Nucleus accumbens (tissue), 56 donors: ENCODE measurements at places on chromosomes 6 and 20.

DNA sequence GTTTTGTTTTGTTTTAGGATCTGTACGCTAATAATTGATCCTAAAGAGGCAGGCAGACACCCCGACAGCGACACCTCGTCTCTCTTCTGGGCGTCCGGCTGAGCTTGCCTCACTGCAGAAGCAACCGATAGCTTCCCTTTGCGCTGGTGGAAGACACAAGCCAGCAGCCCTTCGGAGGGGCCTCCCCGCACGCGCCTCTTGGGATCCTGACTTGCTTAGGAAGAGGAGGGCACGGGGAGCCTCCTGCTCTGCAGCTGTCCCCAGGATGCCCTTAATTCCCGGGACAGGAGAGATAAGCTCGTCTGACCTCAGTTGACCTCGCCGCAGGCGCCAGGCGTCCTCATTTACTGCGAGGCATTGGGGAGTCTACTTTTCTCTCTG, 94.0 kb downstream of the CD83 start:
- DNase-seq, result no peak

DNA sequence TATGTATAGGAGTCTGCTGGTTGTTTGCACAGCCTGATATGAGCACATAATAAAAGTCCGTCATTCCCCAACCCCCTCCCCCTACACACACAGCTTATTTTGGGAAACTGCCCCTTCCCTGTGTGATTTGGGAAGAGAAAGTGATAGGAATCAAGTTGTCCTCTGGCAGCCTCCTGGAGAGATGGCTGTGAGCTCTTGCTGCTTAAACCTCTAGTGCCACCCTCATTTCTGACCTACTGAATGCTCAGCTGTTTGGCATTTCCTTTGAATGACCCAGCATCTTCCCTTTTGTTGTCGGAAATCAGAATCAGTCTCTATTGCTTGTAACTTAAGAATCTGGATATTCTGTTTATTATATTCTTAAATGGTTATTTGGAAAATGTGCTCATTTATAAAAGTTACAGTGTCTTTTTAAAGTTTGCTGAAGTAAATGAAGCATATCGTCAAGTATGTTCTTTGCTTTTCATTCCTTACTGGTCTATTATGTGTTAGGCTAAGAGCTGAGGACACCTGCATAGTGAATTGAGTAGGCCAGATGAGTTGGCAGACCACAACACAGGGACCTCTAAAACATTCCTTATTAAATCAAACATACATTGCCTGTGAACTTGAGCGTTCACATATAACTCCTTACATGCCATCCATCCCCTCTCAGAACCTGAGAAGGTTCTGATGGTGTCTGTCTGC, 5.5 kb downstream of the RWDD2A start:
- no peak for DNase-seq

- DNase-seq, result no peak
Observed at GRCh38 chr20:2914160-2914559, 40.9 kb downstream of the PTPRA start.

DNA sequence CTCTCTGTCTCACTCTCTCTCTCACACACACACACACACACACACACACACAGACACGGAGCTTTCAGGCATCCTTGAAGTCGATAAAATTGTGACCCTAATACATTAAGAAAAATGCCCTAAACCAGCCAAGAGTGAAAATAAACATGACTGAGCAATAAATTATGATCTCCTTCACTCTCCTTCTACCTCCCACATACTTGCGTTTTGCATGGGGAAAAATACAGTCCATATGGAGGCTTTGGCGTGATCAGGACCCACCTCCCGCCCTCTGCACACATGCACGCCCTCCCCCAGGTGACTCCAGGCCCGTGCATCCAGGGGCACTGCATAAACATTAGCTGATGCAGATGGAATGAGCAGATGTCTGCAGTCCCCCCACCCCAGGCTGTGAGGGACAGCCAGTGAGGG, 114.2 kb upstream of the JARID2 start:
- DNase-seq, result no peak

- DNase-seq, result no peak
Observed at GRCh38 chr6:38336922-38337321, 302.8 kb downstream of the BTBD9 start.

DNA sequence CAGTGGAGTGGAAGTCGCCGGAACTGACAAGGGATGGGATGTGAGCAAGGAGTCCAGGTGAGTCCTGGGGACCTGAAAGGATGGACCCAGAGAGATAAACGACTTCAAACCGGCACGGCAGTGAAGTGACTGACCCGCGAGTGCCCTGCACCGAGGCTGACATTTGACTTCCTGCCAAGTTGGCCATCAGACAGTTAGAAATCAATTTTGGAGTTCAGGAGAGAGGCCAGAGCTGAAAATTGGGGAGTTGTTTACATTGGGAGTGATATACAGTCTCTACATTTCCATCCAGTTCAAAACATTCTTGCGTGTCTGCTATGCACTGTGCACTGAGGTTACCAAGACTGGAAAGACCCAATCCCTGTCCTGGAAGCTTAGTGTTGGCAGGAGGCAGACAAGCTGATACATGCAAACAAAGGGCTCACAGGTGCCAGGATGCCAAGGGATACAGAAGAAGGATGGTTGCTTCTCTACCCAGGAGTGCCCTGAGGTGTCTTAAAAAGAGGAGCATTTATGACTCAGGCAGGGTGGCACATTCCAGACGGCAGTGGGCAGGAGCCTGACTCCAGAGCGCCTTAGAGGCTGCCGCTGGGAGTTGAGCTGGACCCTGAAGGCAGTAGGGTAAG, 186.6 kb downstream of the MTHFD1L start:
- no peak for DNase-seq

DNA sequence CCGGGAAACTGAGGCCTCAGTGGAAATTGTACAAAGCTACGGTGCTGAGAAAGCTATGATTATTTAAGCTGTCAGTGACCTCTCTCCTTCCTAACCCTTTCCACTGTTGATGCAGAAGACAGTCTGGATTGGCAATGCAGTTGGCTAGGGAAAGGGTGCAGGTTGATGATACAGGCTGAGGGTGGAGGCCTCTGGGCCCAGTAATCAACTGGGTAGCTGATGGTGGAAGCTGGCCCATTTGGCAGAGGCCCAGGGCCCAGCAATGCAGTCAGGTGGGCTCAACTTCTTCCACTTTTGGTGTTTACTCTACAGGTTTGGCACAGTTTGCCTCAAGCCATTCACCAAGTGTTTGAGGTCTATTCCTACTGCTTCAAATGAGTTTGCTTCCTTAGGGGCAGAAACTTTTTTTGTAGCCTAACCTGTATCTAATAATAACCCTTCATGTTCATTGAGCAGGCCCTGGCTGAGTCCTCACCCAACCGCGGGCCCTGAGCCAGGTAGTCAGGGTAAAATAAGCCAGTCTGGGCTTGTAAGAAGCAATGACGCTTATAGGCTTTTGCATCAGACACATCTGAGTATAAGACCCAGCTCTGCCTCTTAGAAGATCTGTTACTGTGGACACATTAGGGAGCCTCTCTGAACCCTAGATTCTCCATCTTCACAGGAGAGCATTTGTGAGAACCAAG, 12.1 kb downstream of the BCL2L1 start:
- no peak for DNase-seq
